RWPE1 (cell line): ENCODE measurements at places on chromosomes 11 and 22.
A peak's percentile ranks its signal among the peaks of the same experiment; 100 is the strongest.

DNA sequence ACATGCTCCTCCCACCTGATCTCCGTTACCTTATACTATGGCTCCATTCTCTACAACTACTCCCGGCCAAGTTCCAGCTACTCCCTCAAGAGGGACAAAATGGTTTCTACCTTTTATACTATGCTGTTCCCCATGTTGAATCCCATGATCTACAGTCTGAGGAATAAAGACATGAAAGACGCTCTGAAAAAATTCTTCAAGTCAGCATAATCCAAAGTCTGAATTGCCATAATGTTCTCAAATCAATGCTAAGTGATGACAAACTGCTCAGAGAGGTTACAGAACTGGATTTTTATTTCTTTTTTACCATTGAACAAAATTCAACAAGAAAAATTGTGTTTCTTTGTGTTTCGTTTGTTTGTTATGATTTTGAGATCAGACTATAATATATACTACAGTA lies 7.6 kb downstream of the OR9G4 start:
- DNase-seq: no peak

- DNase-seq: peak; percentile 46
These were observed 349.9 kb upstream of the ANO3 start for GRCh38 chr11:25981998-25982397.

- DNase-seq: no peak
These were observed 359.2 kb downstream of the BUD13 start for GRCh38 chr11:116413301-116414242.

GRCh38 chr11:45922425-45923082 lies at the start of gene LARGE2:
TSS of gene LARGE2 (plus strand) at chr11:45922656. CDS start at chr11:45922883, 227 bp downstream.
- peak; percentile 84 for DNase-seq
